Activated CD4-positive, alpha-beta T cell treated with anti-CD3 and anti-CD28 coated beads, Interleukin-2, amount 10 ng/mL, durations not matched to agents 24 days and 14 days (primary cell): ENCODE measurements at places on chromosomes 11 and 22. TPM values are rescaled to one million over a fixed set of nuclear protein-coding genes. Genes with fewer than 3 reads are reported as not detected.
A peak's percentile ranks its signal among the peaks of the same experiment; 100 is the strongest.

GRCh38 chr11:89125298-89125697 lies 52.4 kb upstream of the TYR start:
- no peak for DNase-seq

DNA sequence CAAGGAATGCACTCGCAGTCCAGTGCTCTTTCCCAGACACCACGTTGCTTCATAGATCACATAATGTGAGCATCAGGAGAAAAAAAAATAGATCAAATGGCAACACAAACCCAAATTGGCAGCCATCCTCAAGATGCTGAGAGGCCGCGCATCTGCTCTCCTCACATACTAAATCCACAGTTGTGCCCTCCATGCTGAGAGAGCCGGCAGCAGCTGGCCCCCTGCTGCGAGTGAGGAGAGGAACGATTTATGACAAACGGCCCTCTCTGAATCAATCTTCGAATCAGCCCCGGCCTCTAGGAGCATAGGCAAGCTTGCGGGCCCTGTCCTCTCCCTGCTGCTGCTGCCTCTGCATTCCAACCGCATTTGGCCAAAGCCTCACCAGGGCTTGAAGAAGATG lies 159.9 kb upstream of the TENM4 start:
- no peak for DNase-seq

DNA sequence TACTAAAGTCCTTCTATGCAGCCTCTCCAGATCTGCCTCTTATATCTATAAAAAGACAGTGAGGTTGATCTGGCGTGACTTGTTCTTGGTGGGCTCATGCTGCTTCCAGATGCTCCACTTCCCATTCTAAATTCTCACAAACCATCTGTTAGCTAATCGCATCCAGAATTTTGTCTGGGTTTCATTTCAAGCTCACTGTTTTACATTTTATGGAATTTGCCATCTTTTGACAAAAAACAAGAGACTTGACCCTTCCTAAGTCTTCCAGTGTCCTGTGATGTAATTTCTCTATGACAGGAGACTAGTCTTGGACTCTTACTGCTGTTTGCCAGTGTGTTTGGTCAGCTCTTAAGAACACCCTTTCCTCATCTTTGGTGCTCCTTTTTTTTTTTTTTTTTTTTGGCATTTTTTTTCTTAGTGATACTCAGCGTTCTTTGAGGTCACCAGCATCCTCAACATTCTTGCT lies 23.0 kb downstream of the CRKL start:
- DNase-seq, result no peak

DNA sequence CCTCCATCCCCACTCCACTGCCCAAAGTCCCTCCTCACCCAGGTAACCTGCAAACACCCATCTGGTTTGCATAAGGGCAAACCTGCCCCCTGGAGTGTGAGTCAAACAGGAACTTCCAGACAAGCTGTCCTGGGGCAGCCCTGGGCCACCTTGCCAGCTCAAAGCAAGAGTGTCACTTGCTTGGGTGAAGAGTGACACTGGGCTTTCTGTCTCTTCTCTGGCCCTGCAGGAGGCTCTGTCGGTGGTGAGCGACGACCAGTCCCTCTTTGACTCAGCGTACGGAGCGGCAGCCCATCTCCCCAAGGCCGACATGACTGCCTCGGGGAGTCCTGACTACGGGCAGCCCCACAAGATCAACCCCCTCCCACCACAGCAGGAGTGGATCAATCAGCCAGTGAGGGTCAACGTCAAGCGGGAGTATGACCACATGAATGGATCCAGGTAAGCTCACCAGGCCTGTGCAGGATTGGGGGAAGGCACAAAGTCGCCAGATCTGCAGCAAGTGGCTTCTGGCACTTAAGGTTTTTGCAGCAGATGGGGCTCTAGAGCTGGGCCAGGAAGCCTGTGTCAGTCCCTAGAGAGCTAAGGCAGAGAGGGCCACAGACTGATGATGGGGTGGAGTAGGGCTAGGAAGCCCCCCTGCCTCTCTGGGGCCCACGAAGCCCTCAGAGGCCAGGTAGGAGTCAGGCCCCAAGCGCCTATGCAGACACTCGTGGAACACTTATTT lies 64.2 kb downstream of the FLI1 start:
- DNase-seq, result peak; percentile 64

DNA sequence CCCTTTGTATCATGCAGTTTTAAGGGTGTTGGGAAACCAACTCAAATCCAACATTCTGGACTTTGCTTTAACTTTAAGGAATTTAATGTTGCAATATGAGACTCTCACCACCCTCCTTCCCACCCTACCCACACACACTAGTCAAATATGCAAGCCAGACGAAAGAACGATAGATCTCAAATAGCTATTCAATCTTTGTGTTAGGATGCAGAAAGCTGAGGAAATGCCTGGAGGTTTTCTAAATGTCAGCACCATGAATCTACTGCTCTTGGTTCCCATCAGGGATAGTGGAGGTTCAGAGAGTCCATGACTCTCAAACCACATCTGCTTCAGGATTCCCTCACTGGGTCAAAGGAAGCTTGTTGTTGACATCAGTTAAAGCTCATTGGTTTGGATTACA lies 33.7 kb downstream of the EXPH5 start:
- DNase-seq, result no peak

GRCh38 chr11:31820438-31820818 lies 9.3 kb upstream of the PAX6 start:
- peak; percentile 54 for DNase-seq

- DNase-seq, result no peak
These were observed 17.7 kb downstream of the TNKS1BP1 start for GRCh38 chr11:57306940-57307565.

GRCh38 chr11:1485504-1485885 lies 1.1 kb downstream of the MOB2 start:
- no peak for DNase-seq

ZP1 gene
- not detected in 2 replicates for total RNA-seq

SCUBE2 gene
- total RNA-seq, result 0.19 TPM in 1 of 2 replicates, not detected in the other

PGR gene
- total RNA-seq, result not detected in 2 replicates

MS4A4A gene
- total RNA-seq, result not detected in 2 replicates

KCNJ1 gene
- not detected in 2 replicates for total RNA-seq
